ENCODE measurements at places on chromosomes 2 and 18. TPM values are rescaled to one million over a fixed set of nuclear protein-coding genes. Genes with fewer than 3 reads are reported as not detected.

- no peak for DNase-seq
- H3K4me1 ChIP-seq: no peaks in the 10 kb centered on the region
- no peak overlapping the region for H3K4me3 ChIP-seq
- no peaks in the 10 kb centered on the region for H3K27me3 ChIP-seq
These were observed 18.4 kb downstream of the GRP start for GRCh38 chr18:59238385-59238784.

DNA sequence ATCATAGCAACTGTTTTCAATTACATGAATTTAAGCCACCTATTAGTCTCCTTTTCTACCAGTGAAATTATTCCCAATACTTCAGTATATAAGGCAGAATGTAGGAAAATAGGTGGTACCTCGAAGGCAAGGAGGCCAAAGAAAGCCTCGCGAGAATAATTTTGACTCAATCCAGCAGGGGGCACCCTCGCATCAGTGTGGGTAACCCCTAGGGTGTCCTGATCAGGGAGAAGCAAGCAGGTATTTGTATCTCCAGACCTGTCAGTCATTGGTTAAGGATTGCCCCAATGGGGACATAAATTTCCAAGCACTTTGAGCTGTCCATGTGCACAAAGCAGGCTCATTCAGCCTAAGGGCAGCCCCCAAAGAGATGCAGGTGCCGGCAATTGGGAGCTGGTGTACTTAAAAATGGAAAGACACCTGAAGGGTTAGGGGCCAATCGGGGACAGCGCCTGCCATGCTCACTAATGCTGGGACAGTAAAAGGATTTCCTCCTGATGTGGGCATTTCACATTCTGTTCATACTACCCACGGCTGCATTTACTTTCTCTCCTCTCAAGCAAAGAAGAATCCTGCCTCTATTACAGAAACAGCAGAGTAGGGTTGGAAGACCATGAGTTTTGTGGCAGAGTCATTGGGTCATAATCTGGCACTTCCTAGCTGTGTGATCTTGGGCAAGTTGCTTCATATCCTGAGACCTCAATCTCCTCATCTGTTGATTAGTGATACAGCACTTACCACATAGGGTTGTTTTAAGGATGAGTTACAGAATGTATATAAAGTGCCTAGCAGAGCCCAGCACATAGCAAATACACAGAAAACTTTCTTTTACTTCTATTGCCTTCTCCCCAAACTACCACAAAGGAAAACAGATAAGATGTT is 136.1 kb downstream of the ICOS start:
- H3K36me3 ChIP-seq: no peaks in the 10 kb centered on the region
- H3K27ac ChIP-seq: no peak overlapping the region
- peak; percentile 11 for DNase-seq
- H3K4me1 ChIP-seq: no peaks in the 10 kb centered on the region
- H3K4me3 ChIP-seq: no peak overlapping the region
- no peaks in the 10 kb centered on the region for H3K27me3 ChIP-seq

DNA sequence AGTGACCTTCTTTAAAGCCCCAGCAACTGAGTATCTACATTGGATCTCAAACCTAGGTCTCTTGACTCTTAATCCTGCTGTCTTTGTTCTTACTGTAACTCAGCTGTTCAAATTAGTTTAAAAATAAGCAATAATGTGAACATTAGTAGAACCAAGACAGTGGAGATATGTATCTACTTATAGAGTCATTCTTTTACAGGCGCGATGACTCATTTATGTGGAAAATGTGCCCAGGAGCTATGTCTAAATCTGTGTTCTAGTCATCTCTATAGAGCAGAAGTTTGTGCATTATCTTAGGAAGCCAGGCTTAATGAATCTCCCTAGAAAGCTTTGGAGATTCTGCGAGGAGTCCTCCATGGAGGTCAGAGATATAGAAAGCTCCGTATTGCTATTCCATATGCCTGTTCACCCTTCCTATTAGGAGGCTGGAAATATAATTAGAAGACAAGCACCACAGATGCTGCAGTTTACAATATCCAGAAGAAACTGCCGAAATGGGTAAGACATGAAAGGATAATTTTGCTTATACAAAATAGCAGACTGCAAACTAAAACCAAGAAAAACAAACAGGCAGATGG is 211.6 kb downstream of the TRIB2 start:
- no peaks in the 10 kb centered on the region for H3K4me1 ChIP-seq
- H3K4me3 ChIP-seq: no peak overlapping the region
- no peak for DNase-seq

DNA sequence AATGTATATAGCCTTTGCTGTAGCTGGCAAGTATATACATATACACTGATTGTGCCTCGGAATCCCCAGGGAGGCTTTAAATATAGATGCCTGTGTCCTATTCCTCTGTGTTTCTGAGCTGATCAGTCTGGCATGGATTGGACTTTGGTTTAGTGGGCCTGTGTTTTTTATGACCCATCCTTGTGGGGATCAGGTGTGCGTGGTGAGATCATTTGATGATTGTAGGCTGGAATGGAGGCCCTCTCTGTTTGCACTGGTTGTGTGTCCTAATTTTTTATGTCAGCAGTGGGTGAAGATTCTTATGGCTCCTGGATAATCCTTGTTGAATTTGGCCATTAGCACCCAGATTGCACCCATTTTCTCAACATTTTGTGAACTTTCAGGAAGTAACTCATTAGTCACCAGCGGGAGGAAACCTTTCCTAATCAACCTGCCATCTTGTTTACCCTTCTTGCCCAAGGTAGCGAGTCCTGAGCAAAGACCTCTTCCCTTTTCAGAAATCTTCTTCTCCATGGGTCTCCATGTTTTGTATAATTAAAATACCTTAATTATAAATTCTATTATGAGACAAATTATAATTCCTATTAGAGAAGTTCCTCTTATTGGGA is 75.8 kb downstream of the UGGT1 start:
- H3K27me3 ChIP-seq: no peaks in the 10 kb centered on the region
- DNase-seq: peak; percentile 62
- H3K27ac ChIP-seq: peak overlapping the region; percentile 91
- H3K4me1 ChIP-seq: peaks cover 87% of the 10 kb centered on the region

- H3K27me3 ChIP-seq: no peaks in the 10 kb centered on the region
- H3K36me3 ChIP-seq: no peaks in the 10 kb centered on the region
- H3K27ac ChIP-seq: no peak overlapping the region
- no peaks in the 10 kb centered on the region for H3K4me1 ChIP-seq
- DNase-seq: no peak
These were observed 246.4 kb downstream of the PRKCE start for GRCh38 chr2:45897842-45898241.

GRCh38 chr2:43007901-43008300 is 215.5 kb upstream of the HAAO start:
- no peak for DNase-seq
- H3K27me3 ChIP-seq: no peaks in the 10 kb centered on the region
- no peak overlapping the region for H3K27ac ChIP-seq
- peaks cover 73% of the 10 kb centered on the region for H3K4me1 ChIP-seq

GRCh38 chr2:47867205-47867604 is 39.1 kb downstream of the FBXO11 start:
- H3K36me3 ChIP-seq: peaks cover 20% of the 10 kb centered on the region
- no peak overlapping the region for H3K4me3 ChIP-seq
- H3K27ac ChIP-seq: no peak overlapping the region
- peaks cover 15% of the 10 kb centered on the region for H3K4me1 ChIP-seq
- DNase-seq: no peak
- no peaks in the 10 kb centered on the region for H3K27me3 ChIP-seq

DNA sequence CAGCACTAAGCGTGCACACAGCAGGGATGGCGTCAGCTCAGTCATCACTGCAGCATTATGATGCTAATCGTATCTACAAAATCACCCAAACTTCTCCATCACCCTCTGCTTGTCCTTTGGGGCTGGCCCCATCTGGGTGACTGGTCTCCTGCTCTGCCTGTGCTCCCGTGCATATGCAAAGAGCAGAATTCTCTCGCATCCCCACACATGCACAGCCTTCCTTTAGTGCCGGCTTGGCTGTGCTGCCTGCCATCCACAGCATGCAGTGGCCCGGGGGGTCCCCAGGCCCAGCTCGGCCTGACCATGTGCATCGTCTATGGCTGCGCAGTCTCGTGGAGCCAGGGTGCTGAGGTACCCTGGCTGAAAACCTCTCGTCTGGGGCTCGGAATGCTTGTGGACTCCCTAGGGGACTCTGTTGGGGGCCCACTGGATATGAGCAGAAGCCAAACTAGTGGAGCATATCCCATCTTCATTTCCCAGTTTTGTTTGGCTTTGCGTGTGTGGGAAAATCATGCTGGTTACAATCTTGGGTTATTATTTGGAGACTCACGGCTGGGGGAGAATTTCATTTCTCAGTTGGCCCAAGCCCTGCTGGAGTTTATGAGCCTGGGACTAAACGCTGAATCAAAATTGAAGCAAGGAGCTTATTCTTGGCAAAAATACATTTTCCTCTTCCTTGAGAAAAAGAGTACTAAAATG is 70.9 kb upstream of the HS6ST1 start:
- H3K27me3 ChIP-seq: no peaks in the 10 kb centered on the region
- H3K27ac ChIP-seq: no peak overlapping the region
- no peak overlapping the region for H3K4me3 ChIP-seq
- H3K36me3 ChIP-seq: no peaks in the 10 kb centered on the region

DNA sequence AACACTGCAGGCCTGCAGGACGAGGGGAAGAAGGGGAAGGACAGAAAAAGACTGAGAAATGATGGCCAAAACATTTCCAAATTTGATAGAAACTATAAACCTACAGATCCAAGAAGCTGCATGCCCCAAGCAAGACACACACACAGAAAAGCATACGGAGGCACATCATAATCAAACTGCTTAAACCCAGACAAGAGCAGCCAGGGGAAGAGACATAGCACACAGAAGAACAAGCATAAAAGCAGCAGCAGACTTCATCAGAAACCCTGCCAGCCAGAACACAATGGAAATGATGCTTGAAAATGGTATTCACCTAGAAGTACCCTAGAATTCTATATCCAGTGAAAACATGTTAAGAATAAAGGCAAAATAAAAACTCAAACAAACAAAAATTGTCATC is 57.2 kb upstream of the RNU4ATAC start:
- no peak for DNase-seq
- H3K27ac ChIP-seq: no peak overlapping the region
- H3K4me3 ChIP-seq: no peak overlapping the region
- peaks cover 19% of the 10 kb centered on the region for H3K4me1 ChIP-seq
- H3K27me3 ChIP-seq: no peaks in the 10 kb centered on the region

- no peak for DNase-seq
- 0 out of 2 replicates have a peak, but pooled peaks cover 7% of the 10 kb centered on the region for H3K4me1 ChIP-seq
- 0 out of 2 replicates have a peak, but pooled peaks cover 3% of the 10 kb centered on the region for H3K36me3 ChIP-seq
These were observed 136.6 kb downstream of the ZAP70 start for GRCh38 chr2:97849881-97850528.

The RAD51AP2 gene
- total RNA-seq: 0.11 TPM

DNA sequence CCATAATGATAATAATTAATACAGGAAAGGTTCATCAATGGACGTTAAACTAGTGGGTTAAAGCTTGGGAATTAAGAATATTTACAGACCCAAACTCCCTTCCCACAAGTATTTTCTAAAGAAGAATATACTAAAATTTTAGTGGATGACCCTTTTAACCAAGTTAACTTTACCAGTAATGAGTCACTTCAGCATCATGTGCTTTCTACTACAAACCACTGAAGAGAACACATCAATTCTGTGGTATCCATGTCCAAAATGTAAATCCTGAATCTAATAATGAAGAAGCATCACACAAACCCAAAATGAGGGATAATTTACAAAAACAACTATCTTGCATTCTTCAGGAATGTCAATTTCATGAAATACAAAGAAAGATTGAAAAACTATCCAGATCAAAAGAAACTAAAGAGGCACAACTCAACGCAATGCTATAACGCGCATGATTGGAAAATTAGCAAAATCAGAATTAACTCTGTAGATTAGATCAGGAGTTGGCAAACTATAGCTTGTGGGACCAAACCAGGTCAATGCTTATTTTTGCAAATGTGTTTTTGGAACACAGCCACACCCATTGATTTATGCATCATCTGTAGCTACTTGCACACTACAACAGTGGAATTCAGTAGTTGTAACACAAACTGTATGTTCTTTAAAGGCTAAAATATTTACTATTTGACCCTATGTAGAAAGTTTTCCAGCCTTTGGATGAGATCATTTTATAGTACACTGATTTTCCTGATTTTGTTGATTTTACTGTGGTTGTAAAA is 27.5 kb downstream of the COPS8 start:
- H3K4me1 ChIP-seq: no peaks in the 10 kb centered on the region
- H3K27me3 ChIP-seq: no peaks in the 10 kb centered on the region

GRCh38 chr2:19654310-19655090 is 247.3 kb downstream of the TTC32 start:
- no peak for DNase-seq
- H3K36me3 ChIP-seq: no peaks in the 10 kb centered on the region
- H3K4me3 ChIP-seq: no peak overlapping the region
- no peaks in the 10 kb centered on the region for H3K4me1 ChIP-seq
- no peak overlapping the region for H3K27ac ChIP-seq

DNA sequence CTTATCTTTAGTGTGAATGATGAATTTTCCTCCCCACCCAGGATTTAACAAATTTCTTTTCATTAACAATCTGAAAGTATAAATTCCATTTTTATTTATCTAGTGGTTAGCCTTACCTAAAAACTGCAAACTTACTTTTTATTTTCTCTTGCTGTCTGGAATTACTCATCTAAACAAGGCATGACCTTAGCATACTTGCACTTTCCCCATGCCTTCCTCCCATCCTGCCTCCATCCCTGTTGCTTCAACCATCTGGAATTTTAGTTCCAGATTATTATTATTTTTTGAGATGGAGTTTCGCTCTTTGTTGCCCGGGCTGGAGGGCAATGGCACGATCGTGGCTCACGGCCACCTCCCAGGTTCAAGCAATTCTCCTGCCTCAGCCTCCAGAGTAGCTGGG is 35.6 kb downstream of the GDF7 start:
- peaks cover 8% of the 10 kb centered on the region for H3K4me1 ChIP-seq
- H3K4me3 ChIP-seq: no peak overlapping the region
- no peak overlapping the region for H3K27ac ChIP-seq
- H3K27me3 ChIP-seq: no peaks in the 10 kb centered on the region
- no peak for DNase-seq
- H3K36me3 ChIP-seq: peaks cover 9% of the 10 kb centered on the region

The CD8B gene
- not detected for total RNA-seq

The GCKR gene
- 15.2 TPM for total RNA-seq

- H3K36me3 ChIP-seq: no peaks in the 10 kb centered on the region
- no peak overlapping the region for H3K4me3 ChIP-seq
- no peaks in the 10 kb centered on the region for H3K27me3 ChIP-seq
- H3K4me1 ChIP-seq: no peaks in the 10 kb centered on the region
- no peak overlapping the region for H3K27ac ChIP-seq
These were observed 1396.8 kb upstream of the SLC39A10 start for GRCh38 chr2:194260185-194260584.

- no peak for DNase-seq
- H3K36me3 ChIP-seq: no peaks in the 10 kb centered on the region
- H3K4me1 ChIP-seq: peaks cover 38% of the 10 kb centered on the region
- no peak overlapping the region for H3K27ac ChIP-seq
These were observed 25.7 kb downstream of the TMEM177 start for GRCh38 chr2:119704670-119705120.

Measured in HepG2 (cell line).